ENCODE measurements at places on chromosomes 3 and 15. TPM values are rescaled to one million over a fixed set of nuclear protein-coding genes. Genes with fewer than 3 reads are reported as not detected.

DNA sequence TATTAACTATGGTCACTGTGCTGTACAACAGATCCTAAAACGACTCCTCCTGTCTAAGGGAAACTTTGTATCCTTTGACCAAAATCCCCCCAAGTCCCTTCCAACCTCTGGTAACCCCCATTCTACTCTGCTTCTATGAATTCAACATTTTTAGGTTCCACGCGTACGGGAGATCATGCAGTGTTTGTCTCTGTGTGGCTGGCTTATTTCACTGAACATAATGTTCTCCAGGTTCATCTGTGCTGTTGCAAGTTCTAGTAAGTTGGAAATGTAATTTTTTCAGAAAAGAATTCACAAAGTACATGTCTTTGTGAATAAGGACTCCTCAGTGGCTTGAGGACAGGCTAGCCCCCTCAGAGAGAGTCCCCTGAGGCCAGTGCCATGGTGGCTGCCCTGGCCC lies 66.1 kb downstream of the ATP10A start:
- DNase-seq = no peak

GRCh38 chr15:29945943-29946596 lies 123.8 kb upstream of the TJP1 start:
- no peak for DNase-seq

GRCh38 chr3:23704298-23704697 lies 101.5 kb upstream of the UBE2E1 start:
- no peak for DNase-seq

DNA sequence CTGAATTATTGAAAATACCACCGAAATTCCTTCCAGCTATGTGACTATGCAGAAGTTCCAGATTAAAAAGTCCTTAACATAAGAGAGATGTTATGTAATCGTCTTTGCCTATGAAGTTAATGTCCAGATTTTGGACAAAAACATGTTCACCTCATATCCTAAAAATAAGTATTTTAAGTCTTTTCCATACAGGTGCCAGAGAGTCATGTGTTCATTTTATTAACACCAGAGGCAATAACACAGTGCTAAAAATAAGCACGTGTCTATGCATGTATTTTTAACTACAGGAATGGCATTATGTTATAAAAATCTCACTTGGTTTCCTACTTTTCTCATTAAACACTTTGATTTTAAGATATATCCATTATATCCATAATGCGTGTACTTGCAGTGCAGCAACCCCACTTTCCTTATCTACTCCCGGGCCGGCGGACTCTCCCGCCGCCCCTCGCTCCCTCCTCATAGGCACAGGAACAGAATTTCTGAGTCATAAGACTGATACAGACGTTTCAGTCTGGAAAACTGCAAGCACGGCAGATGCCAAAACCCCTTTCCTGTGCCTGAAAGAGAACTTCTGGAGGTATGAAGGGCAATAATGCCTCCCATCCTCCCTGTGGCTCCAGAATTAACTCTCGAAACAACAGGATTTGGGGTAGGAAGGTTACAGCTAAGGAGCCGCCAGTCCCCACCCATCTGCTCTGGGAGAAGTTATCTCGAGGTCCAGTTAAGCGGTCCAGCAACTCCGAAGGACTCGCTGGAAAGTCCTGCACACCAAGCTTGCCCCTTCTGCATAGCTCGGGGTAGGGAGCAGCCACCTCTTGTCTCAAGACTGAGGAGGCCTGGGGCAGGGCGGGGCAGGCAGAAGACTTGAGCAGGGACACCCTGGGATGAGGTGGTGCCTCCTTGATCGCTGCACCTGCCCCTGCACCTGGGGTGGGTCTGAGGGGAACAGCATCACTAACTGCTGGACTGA lies 22.3 kb upstream of the PSTPIP1 start:
- DNase-seq = no peak

DNA sequence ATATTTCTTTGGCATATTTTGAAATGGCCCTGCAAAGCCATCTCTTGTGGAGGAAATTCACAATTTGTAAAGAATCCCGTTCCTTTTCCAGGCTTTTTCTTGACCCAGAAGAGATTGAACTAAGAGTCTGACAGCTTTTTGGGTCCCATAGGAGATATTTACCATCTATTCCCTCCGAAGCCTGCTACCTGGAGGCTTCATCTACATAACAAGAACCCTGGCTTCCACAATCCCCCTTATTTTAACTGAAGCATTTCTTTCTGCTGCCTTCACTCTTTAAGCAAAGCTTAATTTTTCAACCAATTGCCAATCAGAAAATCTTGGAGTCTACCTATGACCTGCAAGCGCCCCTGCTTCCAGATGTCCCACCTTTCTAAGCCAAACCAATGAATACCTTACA lies 248.1 kb upstream of the GADL1 start:
- no peak for DNase-seq

GRCh38 chr15:63246691-63247469 lies 30.5 kb upstream of the APH1B start:
- no peak for DNase-seq

Gene SPESP1
- not detected for total RNA-seq

- no peak for DNase-seq
Measured at GRCh38 chr3:39188271-39189149, 3.9 kb downstream of the XIRP1 start.

DNA sequence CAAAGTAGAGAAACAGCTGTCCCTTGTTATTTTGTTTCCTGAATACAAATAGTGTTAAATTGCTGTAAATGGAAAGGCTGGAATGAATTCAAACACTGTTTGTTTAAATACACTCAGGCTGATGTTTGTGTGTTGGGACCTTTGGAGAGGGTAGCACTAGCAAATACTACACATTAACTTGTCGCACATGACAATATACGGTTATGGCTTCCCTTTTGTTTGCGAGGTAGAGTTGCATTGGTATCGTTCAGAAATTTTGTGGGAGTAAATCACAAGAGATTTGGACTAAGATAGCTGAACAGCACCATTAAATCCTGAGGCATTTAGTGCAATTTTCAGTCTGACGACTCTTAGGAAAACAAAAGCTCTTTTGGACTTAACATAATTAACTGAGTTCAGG lies 213.0 kb upstream of the ROBO2 start:
- no peak for DNase-seq

- DNase-seq = no peak
Measured at GRCh38 chr15:39721893-39722292, 60.7 kb downstream of the FSIP1 start.

DNA sequence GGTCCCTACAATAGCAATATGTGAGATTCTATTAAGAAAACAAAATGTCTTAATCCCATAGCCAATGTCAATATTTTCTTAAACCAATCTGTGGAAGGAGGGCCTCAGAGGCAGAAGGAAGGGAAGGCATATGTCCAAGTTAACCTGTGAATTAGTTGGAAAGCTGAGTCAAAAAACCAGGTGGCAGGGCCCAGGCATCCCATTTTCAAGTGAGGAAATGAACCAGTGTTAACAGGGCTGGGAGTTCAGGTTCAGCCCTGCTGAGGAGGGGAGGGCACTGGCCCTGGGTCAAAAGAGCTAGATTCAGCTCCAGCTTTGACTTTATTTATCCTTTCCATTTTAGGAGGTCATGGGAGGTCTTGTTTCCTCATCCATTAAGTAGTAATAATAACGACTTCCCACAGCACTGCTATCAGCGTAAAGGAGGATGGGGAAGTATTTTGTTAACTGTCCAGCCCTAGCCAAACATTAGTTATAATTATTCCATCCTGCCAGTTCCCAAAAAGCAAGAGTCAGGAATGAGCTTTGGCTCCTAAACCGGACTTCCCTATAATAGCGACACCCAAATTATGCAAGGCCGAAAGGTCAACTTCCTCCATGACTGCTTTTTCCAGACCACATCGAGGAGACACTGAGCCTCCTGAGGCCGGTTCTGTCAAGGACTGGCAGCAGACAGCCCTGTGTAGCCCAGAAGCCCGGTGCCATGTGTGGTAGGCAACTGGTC lies 3.2 kb downstream of the MASP1 start:
- no peak for DNase-seq

DNA sequence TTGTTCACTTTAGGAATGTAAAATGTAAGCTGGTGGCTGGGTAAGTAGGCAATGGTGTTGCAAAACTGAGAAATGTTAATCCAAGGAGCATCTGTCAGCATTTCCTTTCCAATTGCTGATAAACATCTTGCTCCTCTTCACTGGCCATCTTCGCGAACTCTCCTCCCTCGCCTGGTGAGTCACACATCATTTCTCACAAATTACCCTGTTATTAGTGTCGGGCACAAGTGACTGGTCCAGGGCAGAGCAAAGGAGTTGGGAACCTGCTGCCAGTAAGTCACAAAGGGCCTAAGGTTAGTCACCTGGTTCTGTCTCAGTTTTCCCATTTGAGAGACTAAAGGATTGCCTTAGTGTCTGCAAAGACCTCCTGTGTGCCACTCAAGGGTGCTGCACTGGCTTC lies 13.0 kb downstream of the CERS3 start:
- DNase-seq = no peak

GRCh38 chr3:40292637-40293349 lies 16.7 kb upstream of the EIF1B start:
- no peak for DNase-seq

DNA sequence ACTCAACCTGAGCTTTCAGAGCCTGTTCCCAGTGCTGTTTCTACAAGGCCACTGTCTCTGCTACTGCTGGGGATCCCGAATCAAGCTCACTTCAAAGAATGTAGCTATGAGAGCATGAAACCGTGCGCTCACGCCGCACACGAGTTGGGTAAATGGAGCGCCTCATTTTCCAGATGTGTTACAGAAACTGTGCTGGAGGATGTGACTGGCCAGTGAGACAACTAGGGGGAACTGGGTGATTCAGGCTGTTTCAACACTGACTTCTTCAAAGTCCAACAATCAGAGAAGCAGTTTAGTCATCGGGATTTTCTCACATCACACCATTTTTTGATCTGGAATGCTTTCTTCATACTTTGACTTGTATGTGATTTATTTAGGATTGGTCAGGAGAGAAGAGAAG lies 3.5 kb downstream of the ZNF710 start:
- no peak for DNase-seq

DNA sequence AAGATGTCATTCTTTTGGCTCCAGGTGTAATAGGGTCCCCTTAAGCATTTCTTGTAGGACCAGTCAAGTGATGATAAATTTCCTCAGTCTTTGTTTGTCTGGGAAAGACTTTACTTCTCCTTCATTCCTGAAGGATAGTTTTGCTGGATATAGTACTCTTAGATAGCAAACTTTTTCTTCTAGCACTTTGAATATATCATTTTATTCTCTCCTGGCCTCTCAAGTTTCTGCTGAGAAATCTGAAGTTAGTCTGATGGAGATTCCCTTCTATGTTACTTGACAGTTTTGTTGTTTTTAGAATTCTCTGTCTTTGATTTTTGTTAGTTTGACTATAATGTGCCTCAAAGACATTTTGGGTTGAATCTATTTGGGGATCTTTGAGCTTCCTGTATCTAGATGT lies 181.2 kb upstream of the HES1 start:
- DNase-seq = no peak

Gene LMAN1L
- total RNA-seq = 0.47 TPM

GRCh38 chr3:143565951-143566350 lies 282.3 kb downstream of the SLC9A9 start:
- DNase-seq = no peak

GRCh38 chr3:47065058-47065457 lies 85.6 kb downstream of the NBEAL2 start:
- DNase-seq = no peak

Gene SEMA5B
- total RNA-seq = not detected

DNA sequence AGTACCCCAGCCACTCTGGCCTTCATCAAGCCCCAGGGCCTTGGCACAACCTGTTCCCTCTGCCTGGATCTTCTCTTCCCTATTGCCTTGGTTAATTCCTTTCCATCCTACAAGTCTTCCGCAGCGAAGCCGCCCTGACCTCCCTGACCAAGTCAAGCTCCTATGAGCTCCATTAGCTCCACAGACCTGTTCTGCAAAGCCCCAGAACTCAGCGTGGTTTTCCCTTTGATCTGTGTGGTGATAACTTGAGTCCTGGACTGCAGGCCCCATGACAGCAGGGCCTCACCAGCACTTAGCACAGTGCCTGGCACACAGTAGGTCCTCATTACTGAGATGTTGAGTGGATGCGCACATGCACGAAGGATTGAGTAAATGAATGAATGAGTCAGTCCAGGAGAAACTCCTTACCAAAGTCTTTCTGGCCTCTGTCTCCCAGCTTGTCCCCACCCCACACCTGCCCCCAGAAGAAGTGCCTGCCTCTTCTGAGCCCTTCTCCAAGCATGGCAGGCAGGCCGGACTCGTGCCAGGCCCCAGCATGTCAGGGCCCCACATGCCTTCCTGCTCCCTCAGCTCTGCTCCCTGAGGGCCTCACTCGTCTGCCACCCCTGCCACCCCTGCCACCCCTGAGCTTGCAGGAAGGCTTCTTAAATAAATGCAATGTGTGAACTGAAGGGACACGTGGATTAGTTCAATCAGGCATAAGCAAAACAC lies 6.3 kb downstream of the ANPEP start:
- DNase-seq = no peak

Gene INAFM2
- total RNA-seq = 9.4 TPM

DNA sequence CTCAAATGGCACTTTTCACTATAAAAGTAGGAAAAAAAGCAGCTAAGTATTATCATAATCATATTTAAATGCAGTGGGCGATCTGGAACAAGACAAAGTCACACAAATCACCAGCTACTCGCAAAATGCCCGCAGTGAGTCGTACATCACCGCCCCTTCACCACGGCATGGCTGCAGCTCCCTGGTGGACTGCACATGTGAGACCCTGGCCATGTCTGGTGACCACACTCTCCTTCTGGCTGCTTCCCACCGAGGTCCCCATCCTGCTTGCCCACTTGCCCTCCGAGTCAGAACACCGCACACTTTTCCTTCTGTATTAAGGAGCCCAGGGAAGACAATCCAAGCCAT lies 38.6 kb downstream of the ACAA1 start:
- DNase-seq = no peak

GRCh38 chr3:115254492-115255196 lies 107.6 kb upstream of the ZBTB20 start:
- no peak for DNase-seq

Gene STARD9
- total RNA-seq = 13.0 TPM

- DNase-seq = no peak
Measured at GRCh38 chr15:62740141-62741004, 302.2 kb upstream of the TPM1 start.

Data from activated CD8-positive, alpha-beta T cell treated with anti-CD3 and anti-CD28 coated beads, Interleukin-2, amount 10 ng/mL, durations not matched to agents 7 days and 5 days (primary cell).